NCI-H510A (cell line): ENCODE measurements at places on chromosomes 3 and 15.

- no peak for DNase-seq
Observed at GRCh38 chr15:58311556-58311955, 120.2 kb upstream of the LIPC start.

DNA sequence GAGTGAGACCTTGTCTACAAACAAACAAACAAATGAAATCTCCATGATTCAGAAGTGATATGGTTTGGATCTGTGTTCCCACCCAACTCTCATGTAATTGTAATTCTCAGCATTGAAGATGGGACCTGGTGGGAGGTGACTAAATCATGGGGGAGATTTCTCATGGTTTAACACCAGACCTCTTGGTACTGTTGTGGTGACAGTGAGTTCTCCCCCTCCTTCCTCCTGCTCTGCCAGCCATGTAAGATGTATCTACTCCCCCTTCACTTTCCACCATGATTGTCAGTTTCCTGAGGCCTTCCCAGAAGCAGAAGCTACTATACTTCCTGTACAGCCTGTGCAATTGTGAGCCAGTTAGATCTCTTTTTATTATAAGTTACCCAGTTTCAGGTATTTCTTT, 438.4 kb upstream of the THBS1 start:
- no peak for DNase-seq

DNA sequence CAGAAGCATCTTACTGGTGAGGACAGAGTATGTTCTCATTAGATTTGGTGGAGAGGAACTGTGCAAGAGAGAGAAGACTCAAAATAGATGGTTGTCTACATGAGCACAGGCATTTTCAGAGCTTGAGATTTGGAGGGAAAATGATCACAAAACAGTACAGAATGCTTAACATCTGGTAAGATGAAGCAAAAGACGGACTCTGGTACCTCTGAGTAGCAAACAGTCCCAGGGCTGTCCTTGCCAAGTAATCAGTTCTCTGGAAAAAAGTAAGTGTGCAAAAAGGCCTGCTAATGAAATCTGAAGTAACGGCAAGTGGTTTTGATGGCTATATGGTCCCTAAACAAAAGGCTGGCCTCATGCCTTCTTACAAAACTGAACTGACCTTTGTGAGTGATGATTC, 414.2 kb downstream of the CNTN4 start:
- DNase-seq = no peak

GRCh38 chr15:36175741-36176291, 403.6 kb upstream of the CDIN1 start:
- no peak for DNase-seq

GRCh38 chr3:53956586-53956985, 64.9 kb upstream of the SELENOK start:
- DNase-seq = peak; percentile 27

DNA sequence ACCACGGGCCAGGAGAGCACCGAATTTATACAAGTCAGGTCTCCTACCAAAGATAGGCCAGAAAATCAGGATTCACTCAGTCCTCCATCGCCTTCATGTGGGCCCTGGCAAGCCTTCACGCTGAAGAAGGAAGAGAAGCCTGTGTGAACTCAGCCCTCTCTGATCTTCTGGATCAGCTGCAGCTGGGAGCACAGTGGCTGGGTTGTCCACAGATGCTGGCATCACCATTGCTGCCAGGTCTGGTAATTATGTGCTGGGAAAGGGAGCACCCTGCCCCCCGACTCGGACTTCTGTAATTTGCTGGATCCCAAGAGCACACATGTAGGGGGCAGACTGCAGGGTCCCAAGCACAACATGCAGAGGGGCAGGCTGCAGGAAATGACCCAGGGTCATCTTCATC, 12.4 kb upstream of the PDE8A start:
- DNase-seq = no peak
